ENCODE measurements at places on chromosomes 4 and X. TPM values are rescaled to one million over a fixed set of nuclear protein-coding genes. Genes with fewer than 3 reads are reported as not detected.

SLC26A1 gene
- 0.70 TPM for polyA plus RNA-seq

CYSLTR1 gene
- polyA plus RNA-seq: 63.8 TPM

SPANXN2 gene
- not detected for polyA plus RNA-seq

MTMR8 gene
- 1.7 TPM for polyA plus RNA-seq

STARD8 gene
- 0.16 TPM for polyA plus RNA-seq

ENPP6 gene
- polyA plus RNA-seq: not detected

Measured in IgD-negative memory B cell (primary cell).